AG04450 (cell line): ENCODE measurements at places on chromosomes 12 and 14. TPM values are rescaled to one million over a fixed set of nuclear protein-coding genes. Genes with fewer than 3 reads are reported as not detected.

DNA sequence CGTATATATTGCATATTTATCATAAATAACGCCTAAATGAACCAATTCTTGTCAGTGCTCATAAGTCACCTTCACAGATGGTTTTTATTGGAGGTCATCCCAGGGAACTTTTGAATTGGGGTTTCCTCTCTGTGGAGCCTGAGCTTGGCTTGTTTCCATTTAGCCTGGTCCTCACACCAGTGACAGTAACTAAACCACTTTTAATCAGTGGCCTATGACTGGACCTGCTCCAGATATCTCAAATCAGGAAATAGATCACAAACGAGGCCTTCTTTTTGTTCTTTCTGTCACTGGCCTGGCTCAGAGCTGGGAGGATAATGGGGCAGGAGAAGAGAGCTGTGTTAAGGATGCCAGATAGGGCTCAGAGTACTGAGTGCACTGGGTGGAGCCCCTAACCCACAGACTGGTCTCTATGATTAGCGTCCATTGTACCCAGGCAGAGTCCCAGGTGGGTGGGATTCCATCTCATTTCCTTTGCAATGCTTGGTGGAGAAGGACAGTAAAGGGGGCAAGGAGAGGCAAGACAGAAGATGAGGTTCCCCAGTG lies 92.4 kb downstream of the NUAK1 start:
- no peak for DNase-seq

GRCh38 chr12:11618046-11618445 lies 31.4 kb upstream of the ETV6 start:
- no peak for DNase-seq

DNA sequence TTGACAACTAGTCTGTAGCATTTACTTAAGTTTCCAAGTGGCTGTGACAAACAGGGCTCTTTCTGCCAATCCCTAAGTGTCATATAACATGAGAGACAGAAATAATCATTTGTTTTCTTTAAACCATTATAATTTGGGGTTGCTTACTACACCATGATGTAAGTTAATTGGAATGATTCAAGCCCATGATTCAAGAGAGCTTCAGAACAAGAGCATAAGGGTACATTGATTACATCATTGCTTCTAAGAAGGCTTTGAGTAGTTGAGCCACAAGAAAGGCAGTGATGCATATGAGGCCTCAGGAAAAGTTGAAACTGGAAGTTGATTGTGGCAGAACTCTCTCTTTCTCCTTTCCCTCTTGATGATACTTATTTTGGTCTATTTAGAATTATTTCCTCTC lies 444.0 kb downstream of the CCER1 start:
- peak; percentile 11 for DNase-seq

The TTC7B gene
- polyA plus RNA-seq, result 36.0 and 37.7 TPM in 2 replicates

GRCh38 chr12:113048716-113049127 lies 7.8 kb upstream of the DTX1 start:
- DNase-seq, result peak; percentile 27

DNA sequence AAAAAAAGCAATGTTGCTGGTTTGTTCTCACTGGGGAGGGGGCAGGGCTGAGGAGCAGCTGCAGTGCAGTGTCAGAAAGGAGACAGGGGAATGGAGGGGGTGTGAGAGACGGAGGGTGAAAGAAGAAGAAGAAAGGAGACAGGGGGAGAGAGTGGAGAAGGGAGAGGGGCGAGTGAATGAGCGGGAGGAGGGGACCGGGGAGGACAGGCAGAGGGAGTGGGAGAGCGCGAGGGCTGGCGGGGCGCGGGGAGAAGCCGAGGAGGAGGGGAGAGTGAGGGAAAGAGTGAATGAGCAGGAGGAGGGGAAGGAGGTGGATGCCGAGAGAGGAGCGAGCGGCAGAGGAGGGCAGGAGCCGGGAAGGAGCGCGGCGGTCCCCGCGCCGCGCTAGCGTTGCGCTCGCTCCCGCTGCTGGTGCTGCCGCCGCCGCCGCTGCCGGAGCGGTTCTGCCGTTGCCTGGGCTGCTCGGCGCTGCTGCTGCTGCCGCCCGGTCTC lies at the start of gene NOVA1:
TSS of gene NOVA1 (minus strand) at position 445 of the 492 bp plus-strand sequence. CDS start 597 bp downstream, outside the sequence.
- DNase-seq, result no peak

DNA sequence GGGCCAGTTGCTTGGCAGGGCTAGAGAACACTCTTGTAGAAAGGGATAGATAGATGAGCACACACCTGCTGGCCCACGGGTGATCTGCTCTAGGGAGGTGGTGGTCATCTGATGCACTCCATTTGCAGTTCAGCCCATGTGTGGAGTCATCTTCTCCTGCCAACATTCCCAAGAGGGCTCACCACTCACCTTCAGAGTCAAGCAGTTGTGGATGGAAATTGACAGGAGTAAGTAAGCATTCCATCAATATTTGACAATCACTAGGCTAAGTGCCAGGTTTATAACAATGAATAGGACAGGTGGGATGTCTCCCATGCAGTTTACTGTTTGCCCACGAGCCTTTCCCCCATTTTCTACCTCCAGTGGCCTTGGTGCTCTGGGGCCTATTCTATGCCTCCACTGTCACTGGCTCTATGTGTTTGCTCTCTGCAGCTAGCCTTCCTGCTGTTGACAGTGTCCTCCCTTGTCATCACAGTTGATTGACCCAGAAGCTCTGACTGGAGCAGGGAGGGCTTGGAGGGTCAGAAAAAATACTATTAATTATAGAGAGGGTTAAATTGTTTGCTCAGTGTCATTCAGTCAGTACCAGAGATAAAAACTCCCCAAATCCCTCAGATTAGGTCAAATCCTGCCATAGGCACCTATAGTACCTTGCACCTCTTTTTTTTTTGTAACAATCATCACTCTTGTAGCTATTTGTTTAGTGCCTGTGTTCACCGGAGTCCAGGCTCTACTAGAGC lies 134.6 kb upstream of the PZP start:
- DNase-seq, result no peak

DNA sequence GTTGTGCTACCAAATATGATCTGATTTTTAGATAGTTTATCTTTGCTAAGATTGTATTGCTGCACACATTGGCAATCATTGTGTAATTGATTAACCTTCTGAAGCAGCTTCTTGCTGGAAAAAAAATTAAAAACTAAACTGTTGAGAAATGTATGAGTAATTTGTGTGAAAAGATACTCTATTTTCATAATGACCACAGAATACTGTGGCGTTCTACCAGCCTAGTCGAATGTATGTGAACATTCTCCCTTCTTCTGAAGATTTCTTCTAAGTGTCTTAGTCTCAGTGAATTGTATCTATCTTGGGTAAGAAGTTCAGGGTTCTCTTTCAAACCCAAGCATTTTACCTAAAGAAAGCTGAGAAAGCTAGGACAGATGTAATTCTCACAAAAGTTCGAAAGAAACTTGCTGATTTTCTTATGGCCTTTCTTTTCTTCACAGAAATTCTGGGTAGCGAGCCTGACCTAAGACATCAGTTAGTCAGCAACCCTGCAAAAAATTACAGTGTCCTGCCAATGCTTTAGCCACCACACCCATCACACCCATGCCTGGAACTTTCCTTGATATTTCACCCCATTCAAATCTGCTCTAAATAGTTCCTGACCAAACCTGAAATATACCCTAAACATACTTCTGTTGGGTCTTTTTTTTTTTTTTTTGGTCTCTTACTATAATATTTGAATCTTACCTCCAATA lies 27.1 kb upstream of the C12orf71 start:
- no peak for DNase-seq

DNA sequence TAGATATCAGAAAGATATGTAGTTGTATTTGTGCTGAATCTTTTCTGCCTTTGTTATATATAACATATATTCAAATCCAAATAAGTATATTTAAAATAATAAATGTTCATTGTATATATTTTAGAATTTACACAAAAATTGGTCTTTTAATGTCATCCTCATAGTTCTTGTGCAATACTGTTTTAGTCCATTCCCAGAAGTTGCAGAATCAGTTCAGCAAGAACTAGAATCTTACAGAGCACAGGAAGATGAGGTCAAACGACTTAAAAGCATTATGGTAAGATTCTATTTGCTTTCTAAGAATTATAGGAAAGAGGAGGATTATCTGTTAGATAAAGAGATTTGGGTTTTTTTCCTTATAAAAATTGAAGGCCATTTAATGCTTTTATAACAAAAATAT lies 51.0 kb downstream of the SCFD1 start:
- no peak for DNase-seq

- DNase-seq, result no peak
These were observed 90.6 kb upstream of the FRMD6 start for GRCh38 chr14:51561141-51561540.

DNA sequence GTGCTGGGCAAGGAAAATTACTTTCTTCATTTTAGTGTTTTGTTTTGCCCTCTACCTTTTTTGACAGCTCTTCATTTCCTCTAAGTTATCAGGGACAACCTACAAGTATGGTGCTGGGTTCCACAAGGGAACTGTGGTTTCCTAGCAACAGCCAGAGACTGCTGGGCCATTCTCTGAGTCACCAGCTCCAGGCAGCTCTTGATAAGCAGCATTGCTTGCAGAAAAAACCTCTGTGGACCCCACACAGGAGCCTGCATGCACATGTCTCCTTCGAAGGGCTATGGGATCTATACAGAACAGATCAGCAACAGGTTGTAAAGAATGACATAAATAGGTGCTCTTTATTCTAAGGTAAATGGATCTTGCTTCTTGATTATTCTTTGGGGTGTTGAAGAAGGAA lies 81.0 kb upstream of the CCDC196 start:
- DNase-seq, result no peak

DNA sequence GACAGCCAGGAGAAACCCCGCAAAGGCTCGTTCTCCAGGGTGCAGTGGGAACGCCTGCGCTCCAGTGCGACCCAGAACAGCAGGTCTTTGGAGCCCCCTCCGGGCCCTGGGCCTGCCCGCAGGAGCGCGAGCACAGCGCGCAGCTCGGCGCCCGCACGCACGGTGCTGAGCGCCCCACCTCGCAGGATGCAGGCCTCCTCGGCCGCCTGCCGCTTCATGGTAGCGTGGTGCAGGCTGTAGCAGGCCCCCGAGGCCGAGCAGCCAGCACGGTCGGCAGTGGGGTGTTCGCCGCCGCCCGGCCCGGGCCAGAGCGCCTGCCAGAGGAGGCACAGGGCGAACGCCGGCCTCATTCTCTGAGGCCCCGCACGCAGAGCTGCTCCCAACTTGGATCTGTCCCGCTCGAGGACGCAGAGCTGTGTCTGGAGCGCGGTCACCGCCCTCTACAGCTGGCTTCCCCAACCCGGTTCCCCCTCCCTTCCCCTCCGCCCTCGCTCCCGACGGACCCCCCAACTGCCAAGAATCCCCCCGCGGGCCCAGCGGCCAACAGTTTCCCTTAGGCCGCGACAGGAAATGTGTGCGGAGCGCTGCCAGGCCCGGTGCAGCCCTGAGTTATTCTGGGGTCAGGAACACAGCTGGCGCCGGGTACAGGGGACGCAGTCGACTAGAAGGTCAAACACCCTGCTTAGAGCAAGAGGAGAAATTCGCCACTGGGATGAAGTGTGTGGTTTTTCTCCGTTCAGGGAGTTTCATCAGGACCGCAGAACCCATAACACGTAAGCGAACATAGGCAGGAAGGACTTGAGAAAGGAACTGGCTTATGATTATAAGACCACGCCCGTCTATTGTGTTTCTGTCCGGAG lies at the start of gene CLEC14A:
TSS of gene CLEC14A (minus strand) at position 421 of the 860 bp plus-strand sequence. CDS start at position 350, 71 bp downstream.
- DNase-seq, result no peak

DNA sequence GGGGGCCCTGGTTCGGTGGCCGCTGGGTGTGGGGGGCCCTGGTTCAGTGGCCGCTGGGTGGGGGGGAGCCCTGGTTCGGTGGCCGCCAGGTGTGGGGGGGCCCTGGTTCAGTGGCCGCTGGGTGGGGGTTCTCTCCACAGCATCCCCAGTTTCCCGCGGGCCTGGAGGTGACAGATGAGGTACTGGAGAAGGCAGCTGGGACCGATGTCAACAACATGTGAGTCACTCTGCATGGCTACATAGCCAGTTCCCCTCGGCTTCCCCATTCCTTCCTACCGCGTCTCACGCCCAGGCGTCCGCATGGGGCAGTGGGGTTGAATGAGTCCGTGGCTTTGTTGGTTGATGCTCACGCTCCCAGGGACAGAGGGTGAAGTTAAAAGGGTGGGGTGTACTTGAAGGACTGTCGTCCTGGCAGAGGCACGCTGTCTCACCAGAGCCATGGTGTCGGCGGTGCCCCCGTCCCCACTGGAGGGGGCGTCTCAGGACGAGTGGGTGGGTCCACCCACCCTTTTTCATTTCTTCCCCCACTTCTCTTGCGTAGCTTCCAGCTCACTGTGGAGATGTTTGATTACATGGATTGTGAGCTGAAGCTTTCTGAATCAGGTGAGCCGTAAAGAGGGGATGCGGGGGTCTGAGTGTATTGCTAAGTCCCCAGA lies 15.6 kb downstream of the HIP1R start:
- no peak for DNase-seq

The RASSF9 gene
- 0.06 and 0.16 TPM in 2 replicates for polyA plus RNA-seq

- no peak for DNase-seq
These were observed 240.2 kb upstream of the CLEC14A start for GRCh38 chr14:38496092-38496491.

The MFAP5 gene
- polyA plus RNA-seq, result 0.36 and 0.60 TPM in 2 replicates

The GZMB gene
- not detected in 2 replicates for polyA plus RNA-seq

DNA sequence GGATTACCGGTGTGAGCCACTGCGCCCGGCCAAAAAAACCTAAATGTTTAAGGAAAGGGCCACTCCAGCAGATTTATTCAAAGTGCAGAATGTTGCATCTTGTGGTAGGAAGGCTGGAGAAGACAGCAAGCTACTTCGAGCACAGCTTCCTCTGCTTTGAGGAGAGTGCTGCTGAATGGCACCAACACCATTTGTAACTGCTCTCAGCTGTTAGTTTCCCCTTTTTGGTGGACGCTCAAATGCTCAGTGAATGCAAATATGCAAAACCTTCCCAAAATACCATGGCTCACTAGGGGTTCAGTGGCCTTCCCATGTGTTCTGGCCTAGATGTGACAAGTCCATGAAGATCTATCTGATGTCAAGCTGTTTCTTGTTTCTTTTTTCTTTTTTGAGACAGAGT lies 2.9 kb upstream of the TDRD9 start:
- DNase-seq, result no peak

GRCh38 chr12:108566452-108566851 lies 4.1 kb downstream of the ISCU start:
- no peak for DNase-seq

DNA sequence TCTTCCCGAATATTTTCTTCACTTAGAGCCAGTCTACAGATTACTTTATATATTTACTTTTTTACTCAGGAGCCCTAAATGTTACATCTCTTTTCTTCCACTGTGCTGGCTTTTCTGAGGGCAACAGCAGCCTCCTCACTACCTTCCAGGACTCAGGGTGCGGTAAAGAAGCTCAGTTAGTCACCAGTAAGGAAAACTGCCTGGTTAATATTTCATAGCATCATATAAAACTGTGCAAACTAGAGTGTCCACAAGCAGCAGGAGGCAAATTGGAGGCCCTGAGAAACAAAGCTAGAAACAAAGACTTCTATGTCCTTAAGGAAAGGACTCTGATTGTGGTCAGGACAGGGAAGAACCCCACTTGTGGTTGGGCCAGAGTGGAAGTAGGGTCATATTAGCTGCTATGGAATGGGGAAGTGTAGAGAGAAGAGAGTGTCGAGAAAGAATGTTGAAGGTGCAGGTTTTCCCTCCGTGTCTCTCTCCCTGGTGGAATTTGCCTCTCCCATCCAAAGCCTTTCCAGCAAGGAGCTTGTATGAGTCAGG lies 220.1 kb downstream of the SLC15A4 start:
- no peak for DNase-seq
